HAP-1 (cell line): ENCODE measurements at places on chromosomes 4 and X.

DNA sequence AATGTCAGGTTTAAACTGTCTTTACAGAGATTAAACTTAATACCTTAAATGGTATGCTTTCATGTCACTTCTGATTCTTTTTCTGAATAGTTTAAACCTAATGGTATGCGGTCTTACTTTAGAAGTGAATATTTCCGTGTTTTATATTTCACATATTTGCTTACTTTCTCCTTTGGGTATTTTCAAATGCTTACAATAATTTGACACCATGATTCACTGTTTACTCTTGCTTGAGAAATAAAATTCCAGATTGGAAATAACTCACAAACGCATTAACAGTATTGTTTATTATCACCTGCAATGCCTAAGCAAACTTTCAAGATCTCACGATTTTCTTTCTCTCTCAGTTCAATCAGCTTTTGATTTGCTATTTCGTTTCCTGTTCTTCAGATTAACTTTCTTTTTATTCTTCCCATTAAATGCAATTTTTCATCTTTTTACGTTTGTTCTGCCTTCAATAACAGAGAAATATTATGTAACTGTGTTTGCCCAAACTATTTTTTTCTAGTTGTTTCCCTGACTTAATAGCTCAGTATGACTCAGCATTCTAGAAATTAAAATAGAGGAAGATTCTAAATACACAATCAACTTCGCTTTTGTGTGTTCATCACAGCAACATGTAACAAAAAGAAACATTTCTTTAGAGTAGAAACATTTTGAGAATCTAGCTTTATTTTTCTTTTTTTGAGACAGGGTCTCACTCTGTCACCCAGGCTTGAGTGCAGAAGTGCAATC lies 955.5 kb upstream of the PRKX start:
- DNase-seq: no peak

GRCh38 chrX:4710618-4711433 lies 997.4 kb upstream of the PRKX start:
- DNase-seq: no peak

- no peak for DNase-seq
Observed at GRCh38 chrX:109360301-109360700, 121.6 kb downstream of the GUCY2F start.

DNA sequence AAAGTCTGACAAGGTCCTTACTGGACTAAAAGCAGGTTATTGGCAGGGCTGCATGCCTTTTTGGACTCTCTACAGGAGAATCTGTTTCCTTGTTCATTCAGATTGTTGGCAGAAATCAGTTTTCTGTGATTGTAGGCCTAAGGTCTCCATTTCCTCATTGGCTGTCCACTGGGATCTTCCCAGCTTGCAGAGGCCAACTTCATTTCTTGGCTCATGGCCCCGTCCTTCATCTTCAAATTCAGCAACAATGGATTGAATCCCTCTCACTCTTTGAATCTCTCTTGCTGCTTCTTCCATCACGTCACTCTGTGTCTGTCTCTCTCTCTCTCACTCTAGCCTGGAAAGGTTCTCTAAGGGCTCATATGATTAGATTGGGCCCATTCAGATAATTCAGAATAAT lies 14.9 kb upstream of the GLUD2 start:
- DNase-seq: no peak

DNA sequence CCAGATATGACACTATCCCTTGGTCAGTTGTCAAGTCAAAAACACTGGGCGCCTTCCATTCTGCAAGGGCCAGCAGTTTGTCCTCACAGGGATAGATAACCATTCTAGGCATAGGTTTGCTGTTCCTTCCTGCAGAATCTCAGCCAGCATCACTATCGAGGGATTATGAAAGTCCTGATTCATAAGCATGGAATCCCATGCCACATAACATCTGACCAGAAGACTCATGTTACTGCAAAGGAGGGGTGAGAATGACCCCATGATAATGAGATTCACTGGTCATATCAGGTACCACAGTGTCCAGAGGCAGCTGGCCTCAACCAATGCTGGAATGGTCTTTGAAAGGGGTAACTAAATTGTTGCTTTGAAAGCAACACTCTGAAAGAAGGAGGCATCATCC lies 84.7 kb downstream of the OTC start:
- no peak for DNase-seq

GRCh38 chr4:11098461-11098860 lies 330.2 kb downstream of the HS3ST1 start:
- DNase-seq: no peak

GRCh38 chrX:48592971-48593370 lies 4.3 kb upstream of the WDR13 start:
- DNase-seq: no peak

DNA sequence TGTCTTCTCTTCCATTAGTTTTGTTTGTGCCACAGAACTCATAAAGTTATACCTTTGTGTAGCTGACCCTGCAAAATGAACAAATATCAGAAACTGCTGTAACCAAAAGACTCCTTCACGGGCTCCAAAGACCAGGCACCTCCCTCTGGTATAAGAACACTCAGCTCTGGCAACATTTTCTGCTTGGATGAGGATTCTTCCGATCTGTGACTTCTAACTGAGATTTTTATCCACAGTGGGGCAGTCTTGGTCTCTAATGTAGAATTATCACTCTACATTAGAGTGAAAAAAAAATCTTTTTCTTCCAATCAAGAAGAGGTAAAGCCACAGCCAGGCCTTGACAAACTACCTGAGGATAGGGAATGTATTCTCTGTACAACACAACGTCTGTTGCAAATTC lies 38.5 kb upstream of the PRSS48 start:
- DNase-seq: no peak

DNA sequence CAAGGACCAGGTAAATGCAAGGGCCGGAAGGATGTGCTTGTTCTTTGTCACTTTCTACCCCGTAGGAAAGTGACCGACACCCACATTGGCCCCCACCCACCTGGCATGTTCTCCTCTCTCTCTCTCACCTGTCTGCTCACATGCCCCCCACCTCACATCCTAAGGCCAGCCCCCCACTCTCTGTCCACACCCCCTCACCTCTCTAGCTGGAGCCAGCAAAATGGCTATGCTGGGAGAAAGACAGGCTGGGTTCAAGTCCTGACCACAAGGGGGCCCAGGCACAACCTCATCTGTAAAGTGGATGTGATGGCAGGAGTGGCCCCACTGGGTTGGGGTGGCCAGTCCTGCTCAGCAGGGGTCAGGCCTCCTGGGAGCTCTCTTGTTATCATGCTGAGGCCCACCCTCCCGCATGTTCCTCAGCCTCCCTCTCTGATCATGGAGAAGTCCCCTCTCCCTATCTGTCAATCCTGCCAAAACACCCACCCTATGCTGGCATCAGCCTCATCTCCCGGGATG lies 1.7 kb upstream of the PPP2R2C start:
- DNase-seq: no peak

- no peak for DNase-seq
Observed at GRCh38 chr4:109327641-109328040, 25.2 kb upstream of the COL25A1 start.

GRCh38 chrX:16112428-16112827 lies 10.9 kb upstream of the GRPR start:
- no peak for DNase-seq

- DNase-seq: no peak
Observed at GRCh38 chrX:122583551-122583950, 600.5 kb upstream of the GRIA3 start.

GRCh38 chrX:8607326-8607725 lies 124.6 kb downstream of the ANOS1 start:
- DNase-seq: no peak

GRCh38 chr4:71065991-71066510 lies 72.6 kb downstream of the DCK start:
- DNase-seq: no peak

DNA sequence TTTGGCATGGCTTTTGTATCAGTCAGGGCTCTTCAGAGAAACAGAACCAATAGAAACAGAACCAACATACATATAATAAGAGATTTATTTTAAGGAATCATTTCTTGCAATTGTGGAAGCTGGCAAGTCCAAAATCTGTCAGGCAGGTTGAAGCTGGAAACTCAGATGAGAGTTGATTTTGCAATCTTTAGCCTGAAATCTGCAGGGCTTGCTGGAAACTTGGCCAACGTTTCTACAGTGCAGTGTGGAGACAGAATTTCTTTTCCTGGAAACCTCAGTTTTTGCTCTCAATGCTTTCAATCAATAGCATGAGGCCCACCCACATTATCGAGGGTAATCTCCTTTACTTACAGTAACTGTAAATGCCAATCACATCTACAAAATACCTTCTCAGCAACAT lies 45.4 kb downstream of the COMMD8 start:
- DNase-seq: no peak

GRCh38 chr4:121684561-121684960 lies 12.2 kb downstream of the ANXA5 start:
- no peak for DNase-seq

DNA sequence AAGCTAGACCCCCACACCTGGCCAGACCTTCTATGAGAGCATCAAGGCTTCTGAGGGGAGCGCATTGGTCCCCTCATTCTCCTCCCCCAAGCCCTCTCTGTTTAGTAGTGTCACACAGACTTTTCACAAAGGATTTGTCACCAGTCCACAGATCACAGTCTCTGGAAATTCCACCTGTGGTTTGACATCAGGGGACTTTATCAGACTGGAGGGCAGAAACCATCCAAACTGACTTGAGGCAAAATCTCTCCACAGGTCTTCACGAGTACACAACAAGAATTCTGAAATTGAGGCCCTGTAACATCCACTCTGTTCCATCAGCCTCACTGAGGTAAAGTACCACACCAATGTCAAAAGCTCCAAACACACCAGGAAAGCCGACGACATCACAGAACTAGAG lies 112.5 kb downstream of the SH3KBP1 start:
- DNase-seq: no peak

GRCh38 chrX:71107762-71108360 lies 1.3 kb upstream of the CXorf65 start:
- DNase-seq: no peak

- DNase-seq: no peak
Observed at GRCh38 chr4:8380511-8381415, 59.8 kb downstream of the ACOX3 start.

GRCh38 chr4:159293811-159294515 lies 191.1 kb downstream of the RAPGEF2 start:
- no peak for DNase-seq

- DNase-seq: no peak
Observed at GRCh38 chr4:42123071-42123644, 29.3 kb downstream of the BEND4 start.

DNA sequence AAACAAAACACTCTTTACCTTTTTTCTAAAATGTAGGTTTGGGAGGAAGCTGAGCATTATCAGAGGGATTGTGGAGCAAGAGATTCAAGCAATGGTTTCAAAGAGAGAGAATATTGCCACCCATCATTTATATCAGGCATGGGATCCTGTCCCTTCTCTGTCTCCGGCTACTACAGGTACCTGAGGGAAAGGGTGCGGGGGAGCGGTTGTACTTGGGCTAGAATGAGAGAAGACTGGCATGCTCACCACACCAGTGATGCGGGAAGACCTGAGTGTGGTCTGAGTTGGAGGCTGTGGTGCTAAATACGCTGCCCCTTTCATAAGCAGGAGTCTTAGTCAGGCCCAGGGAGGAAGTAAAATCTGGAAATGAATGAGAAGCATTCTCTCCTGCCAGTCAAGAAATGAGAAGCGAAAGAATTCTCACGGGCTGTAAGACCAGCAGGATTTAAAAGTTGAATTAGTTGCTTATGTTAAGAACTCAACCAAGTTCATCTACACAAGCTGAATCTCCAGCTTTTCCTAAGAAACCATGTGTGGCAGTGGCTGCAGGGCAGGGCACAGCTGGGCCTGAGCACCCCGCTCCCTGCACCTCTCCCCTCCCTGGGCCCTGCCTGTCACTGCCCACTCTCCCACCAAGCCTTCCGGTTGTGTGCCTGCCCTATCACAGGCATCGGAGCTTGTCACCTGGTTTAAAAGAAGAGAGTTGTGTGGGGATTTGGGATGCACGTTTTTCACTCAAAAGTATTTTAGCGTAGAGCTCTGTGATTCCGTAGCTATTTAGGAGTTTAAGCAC lies 24.8 kb upstream of the MSANTD1 start:
- DNase-seq: no peak

GRCh38 chr4:153242839-153243324 lies 38.6 kb downstream of the TRIM2 start:
- DNase-seq: no peak

DNA sequence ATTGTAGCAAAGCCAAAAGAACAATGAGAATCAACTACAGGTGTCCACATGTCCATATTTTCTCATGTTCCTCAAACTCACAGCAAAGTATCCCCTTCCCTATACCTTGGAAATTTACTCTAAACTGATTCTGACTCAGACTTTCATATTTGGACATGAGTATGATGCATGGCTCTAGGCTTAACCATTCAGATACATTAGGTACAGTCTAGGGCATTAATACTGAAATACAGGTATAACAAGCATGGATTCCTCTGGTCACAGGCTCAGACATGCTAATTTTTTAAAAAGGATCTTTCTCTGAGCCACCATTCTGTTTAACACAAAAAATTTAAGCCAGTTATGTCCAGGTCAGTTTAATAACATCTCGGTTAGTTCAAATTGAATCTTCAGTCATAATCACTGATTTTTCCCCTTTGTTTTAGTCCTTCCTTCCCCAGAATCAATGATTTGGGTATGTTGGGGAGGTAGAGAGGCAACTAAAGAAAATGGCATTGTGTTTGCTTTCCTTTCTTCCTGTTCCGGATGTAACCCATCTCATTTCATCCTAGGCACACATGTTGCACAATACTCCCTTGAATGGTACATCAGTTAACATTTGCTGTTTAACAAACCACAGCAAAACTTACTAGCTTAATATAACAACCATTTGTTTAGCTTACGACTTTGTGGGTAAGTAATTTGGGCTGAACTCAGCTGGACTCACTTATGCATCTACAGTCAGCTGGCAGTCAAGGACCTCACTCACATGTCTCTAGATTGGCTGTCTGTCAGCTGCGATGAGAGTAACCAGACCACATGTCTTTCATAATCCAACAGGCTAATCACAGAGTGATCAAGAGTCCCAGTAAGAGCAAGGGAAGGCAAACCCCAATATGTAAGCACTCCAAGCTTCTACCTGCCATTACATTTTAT lies 75.3 kb upstream of the GRIA3 start:
- no peak for DNase-seq

DNA sequence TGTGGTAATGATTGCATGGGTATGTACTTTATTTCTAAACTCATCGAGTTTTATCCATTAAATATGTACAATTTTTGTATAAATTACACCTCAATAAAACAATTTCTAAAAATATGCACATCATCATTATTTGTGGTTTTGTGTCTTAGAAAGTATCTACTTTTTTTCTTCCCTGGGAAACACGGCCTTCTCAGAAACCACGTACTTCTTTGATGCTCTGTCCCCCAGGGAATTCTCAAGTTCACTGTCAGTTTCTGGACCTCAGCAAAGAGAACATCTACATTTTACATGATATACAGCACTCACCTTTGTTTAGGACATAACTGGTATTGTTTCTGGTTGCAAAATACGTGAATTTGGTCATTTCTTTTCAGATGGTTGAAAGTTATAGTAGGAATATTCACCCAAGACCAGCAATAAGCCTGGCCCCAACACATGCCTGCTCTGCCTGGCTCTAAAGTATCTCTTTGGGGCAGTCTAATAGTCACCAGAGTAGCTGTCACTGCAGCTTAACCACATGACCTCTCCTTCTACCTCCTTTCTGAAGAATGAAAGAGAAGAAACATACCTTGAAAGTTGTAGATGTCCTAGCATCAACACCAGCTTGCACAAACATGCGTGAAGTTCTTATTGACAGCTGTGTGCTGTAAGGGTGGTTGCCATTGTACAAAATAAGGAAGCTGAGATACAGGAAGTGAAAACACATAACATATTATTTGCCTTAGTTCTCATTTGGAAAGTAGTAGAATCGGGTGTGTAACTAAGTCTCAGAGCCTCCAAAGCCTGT lies 48.4 kb upstream of the SPANXN4 start:
- no peak for DNase-seq
